Activated CD8-positive, alpha-beta memory T cell treated with anti-CD3 and anti-CD28 coated beads, Interleukin-2, amount 10 ng/mL, durations not matched to agents 7 days and 5 days (primary cell): ENCODE measurements at places on chromosomes 2 and 18. TPM values are rescaled to one million over a fixed set of nuclear protein-coding genes. Genes with fewer than 3 reads are reported as not detected.

KCNK3 gene
- not detected for total RNA-seq

TANC1 gene
- 0.20 TPM for total RNA-seq

CNOT11 gene
- 57.4 TPM for total RNA-seq

LHCGR gene
- total RNA-seq = not detected

CYP26B1 gene
- not detected for total RNA-seq

- no peaks in the 10 kb centered on the region for H3K4me1 ChIP-seq
- no peaks in the 10 kb centered on the region for H3K36me3 ChIP-seq
- no peaks in the 10 kb centered on the region for H3K27me3 ChIP-seq
- no peak for DNase-seq
These were observed 126.2 kb upstream of the GPC1 start for GRCh38 chr2:240309214-240309613.

- H3K4me3 ChIP-seq = no peak overlapping the region
- H3K27ac ChIP-seq = no peak overlapping the region
- DNase-seq = no peak
- H3K4me1 ChIP-seq = no peaks in the 10 kb centered on the region
- no peaks in the 10 kb centered on the region for H3K36me3 ChIP-seq
These were observed 375.2 kb upstream of the MYT1L start for GRCh38 chr2:2706306-2706705.

GRCh38 chr2:189161894-189162293 is 17.7 kb downstream of the COL5A2 start:
- no peak overlapping the region for H3K27ac ChIP-seq
- H3K4me3 ChIP-seq = no peak overlapping the region
- no peaks in the 10 kb centered on the region for H3K36me3 ChIP-seq
- H3K27me3 ChIP-seq = no peaks in the 10 kb centered on the region

- no peaks in the 10 kb centered on the region for H3K4me1 ChIP-seq
- no peaks in the 10 kb centered on the region for H3K36me3 ChIP-seq
These were observed 256.8 kb upstream of the ZEB2 start for GRCh38 chr2:144776766-144777165.

DNA sequence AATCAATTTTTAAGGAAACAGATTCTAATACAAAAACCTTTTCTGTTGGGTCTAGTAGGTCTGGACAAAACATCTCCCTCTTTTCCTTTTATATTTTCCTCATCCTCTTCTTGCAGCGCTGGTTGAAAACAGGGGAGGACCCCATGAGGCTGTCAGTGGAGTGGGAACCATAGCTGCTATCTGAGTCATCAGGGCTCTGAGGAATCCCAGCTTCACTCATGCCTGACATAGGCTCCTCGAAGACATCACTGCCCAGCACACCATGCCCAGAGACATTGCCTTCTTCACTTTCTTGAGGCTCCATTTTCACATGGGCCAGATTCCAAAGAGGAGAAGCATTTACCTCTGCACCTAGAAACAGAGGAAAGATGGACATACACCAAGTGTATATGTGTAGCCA is 10.0 kb downstream of the SUPT7L start:
- H3K27me3 ChIP-seq = no peaks in the 10 kb centered on the region
- no peak overlapping the region for H3K27ac ChIP-seq
- peaks cover 9% of the 10 kb centered on the region for H3K4me1 ChIP-seq
- no peak for DNase-seq
- peaks cover 55% of the 10 kb centered on the region for H3K36me3 ChIP-seq
- H3K4me3 ChIP-seq = no peak overlapping the region

DNA sequence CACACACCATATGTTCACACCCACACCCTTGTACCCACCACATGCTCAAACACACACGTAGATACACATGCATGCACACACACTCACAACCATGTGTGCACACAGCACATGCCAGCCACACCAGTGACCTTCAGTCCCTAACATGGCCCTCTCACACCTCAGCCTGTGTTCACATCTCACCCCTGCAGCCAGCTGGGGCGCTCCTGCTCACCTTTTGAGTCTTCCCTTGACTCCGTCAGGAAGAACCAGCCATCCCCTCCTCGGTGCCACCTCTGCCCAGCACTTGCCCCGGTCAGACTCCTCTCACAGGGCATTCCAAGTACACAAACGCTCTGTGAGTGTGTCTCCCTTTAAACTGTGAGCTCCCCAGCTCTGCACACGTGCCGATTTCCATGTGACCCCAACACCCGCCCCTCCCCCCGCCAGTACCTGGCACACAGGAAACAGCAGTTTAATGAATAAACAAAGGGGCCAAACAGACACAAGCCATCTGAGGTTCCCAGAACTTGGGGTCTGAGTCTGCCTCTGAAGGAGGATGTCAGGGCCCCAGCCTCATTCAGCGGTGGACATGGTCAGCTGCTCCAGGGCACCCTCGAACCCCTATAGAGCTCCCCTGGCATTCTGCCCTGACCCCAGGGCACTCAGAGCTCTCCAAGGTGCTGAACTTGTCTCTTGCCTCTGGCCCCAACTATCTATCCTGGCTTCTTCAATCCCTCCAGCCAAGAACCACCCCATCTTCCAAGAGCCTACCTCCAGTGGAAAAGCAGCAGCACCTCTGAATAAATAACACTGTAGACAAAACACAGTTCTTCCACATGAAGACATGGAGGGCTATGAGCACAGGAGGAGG is 252.9 kb downstream of the ATAD2B start:
- no peaks in the 10 kb centered on the region for H3K27me3 ChIP-seq
- DNase-seq = no peak
- H3K4me1 ChIP-seq = no peaks in the 10 kb centered on the region
- H3K36me3 ChIP-seq = no peaks in the 10 kb centered on the region
- no peak overlapping the region for H3K27ac ChIP-seq

- DNase-seq = no peak
- H3K4me3 ChIP-seq = no peak overlapping the region
- no peak overlapping the region for H3K27ac ChIP-seq
- H3K4me1 ChIP-seq = no peaks in the 10 kb centered on the region
- no peaks in the 10 kb centered on the region for H3K36me3 ChIP-seq
These were observed 107.3 kb downstream of the TMEFF2 start for GRCh38 chr2:192087398-192087958.

- peak overlapping the region; percentile 8 for H3K27ac ChIP-seq
- H3K27me3 ChIP-seq = no peaks in the 10 kb centered on the region
- H3K4me1 ChIP-seq = peaks cover 38% of the 10 kb centered on the region
- H3K4me3 ChIP-seq = no peak overlapping the region
- H3K36me3 ChIP-seq = peaks cover 4% of the 10 kb centered on the region
- peak; percentile 73 for DNase-seq
These were observed 20.1 kb downstream of the ARID5A start for GRCh38 chr2:96556441-96557330.

DNA sequence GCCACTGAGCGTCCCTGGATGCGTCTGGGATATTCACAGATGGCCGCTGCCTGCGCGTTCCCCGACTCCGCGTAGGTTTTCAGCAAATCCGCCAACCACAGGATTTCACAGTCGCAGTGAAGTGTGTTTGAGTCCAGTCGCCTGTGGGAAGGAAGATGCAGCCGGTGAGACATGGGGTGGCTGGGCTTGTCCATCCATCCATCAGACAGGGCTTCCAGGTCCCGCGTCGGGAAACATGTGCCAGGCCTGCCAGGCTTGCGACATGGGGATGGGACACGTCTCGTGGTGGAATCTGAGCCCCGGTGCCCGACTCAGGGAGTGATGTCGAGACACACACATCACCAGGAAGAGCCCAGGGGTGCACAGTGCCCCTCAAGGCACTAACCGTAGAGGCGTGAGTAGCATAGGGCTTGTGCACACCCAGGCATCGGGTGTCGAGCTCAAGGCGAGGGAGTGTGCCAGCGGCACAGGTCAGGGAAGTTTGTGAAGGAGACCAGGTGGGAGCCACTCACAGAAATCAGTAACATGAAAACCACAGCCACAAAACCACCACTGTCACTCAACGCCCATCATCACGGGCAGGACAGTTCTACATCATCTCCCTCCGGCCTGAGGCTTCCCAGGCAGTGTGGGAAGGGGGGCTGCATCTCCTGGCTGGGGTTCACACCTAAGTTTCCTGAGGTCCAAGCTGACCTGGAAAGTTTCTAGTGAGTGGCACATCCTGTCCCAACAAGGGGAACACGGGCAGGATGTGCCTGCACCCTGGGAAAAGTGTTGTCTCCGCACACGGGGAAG is 63.9 kb downstream of the PXDN start:
- no peaks in the 10 kb centered on the region for H3K27me3 ChIP-seq
- no peak overlapping the region for H3K4me3 ChIP-seq
- peak; percentile 4 for DNase-seq
- H3K27ac ChIP-seq = no peak overlapping the region
- H3K4me1 ChIP-seq = no peaks in the 10 kb centered on the region

- H3K4me3 ChIP-seq = no peak overlapping the region
- no peak overlapping the region for H3K27ac ChIP-seq
- H3K27me3 ChIP-seq = no peaks in the 10 kb centered on the region
- no peaks in the 10 kb centered on the region for H3K36me3 ChIP-seq
These were observed 314.3 kb upstream of the POU3F3 start for GRCh38 chr2:104539649-104540048.

GRCh38 chr2:237219826-237220225 is 134.1 kb downstream of the COPS8 start:
- no peaks in the 10 kb centered on the region for H3K4me1 ChIP-seq
- no peak overlapping the region for H3K27ac ChIP-seq
- peaks cover 18% of the 10 kb centered on the region for H3K27me3 ChIP-seq

- no peak for DNase-seq
- H3K27ac ChIP-seq = no peak overlapping the region
- H3K36me3 ChIP-seq = peaks cover 15% of the 10 kb centered on the region
These were observed 504.2 kb downstream of the ZEB2 start for GRCh38 chr2:144015655-144016245.

- peaks cover 2% of the 10 kb centered on the region for H3K27me3 ChIP-seq
- no peaks in the 10 kb centered on the region for H3K4me1 ChIP-seq
- DNase-seq = no peak
- H3K27ac ChIP-seq = no peak overlapping the region
- no peak overlapping the region for H3K4me3 ChIP-seq
These were observed 531.4 kb downstream of the TMEM182 start for GRCh38 chr2:103293067-103293741.
